Hematopoietic multipotent progenitor cell treated with erythropoietin and hydrocortisone succinate and interleukin-3 and kit ligand, for 6 days (in vitro differentiated cells): ENCODE measurements at places on chromosomes 6 and 20.

DNA sequence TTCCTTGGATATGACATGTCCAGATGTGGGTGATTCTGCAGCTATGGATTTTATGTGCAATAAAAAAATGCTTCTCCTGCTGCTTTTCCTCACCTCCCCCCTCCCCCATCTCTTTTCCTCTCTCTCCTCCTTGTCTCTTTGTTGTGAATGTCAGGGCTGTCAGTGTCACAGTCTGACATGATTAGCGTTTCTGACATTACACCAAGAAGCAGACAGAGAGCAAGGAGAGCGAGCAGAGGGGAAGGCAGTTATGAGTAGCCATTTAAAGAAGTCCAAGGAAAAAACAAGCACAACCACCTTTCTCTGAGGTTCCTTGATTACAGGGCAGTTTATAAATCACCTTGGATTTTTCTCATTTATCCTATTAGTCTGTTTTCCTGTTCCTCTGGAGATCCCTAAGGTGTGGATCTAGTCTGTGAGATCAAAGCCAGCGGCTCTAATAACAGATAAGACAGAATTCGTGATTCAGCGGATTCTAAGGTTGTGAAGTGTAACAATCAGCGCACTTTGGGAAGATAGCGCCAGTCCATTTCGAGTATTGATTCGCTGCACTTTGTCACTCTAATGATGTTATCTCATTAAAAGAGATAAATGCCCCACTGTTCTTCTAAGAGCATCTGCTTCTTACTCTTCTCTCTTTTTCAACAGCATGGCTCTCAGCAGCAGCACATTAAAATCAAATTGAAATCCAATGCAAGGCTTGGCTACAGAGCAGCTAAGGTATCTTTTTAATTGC lies 101.4 kb downstream of the BACH2 start:
- no peak for DNase-seq

DNA sequence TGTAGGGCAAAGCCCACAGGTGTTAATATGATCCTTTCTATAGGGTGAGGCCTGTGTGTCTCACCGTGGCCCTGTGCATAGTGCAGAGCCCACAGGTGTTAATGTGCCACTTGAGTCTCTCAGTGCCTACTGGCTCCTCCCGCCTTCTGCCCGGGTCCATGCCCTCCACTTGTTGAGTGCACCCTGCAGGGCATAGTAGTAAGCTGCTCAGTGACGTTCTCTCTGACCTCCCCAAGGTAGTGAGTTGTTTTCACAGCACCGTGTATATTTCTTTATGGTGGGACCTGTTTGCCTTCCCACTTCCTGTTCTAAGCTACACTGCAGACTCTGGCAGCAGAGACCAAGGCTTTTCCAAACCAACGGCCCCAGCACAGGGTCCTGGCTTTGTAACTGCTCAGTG lies 64.5 kb upstream of the SLC22A1 start:
- DNase-seq = no peak

- no peak for DNase-seq
Measured at GRCh38 chr20:44997171-44997570, 30.9 kb downstream of the STK4 start.

- no peak for DNase-seq
Measured at GRCh38 chr6:133637874-133638273, 251.0 kb upstream of the TCF21 start.

DNA sequence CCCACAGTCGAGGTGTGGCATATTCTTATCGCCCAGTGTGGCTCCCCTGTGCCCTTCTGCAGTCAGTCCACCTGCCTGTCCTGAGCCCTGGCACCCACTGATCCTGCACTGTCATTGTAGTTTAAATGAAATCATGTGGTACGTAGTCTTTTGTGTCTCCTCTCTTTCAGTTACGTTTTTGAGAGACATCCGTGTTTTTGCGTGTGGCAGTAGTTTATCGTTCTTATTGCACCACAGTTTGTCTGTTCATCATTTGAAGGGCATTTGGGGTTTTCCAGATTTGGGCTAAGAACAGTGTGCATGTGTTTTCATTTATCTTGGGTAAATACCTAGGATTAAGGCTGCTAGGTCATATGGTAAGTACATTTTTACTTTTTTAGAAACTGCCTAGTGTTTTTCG lies 49.3 kb downstream of the SPATA2 start:
- DNase-seq = no peak

DNA sequence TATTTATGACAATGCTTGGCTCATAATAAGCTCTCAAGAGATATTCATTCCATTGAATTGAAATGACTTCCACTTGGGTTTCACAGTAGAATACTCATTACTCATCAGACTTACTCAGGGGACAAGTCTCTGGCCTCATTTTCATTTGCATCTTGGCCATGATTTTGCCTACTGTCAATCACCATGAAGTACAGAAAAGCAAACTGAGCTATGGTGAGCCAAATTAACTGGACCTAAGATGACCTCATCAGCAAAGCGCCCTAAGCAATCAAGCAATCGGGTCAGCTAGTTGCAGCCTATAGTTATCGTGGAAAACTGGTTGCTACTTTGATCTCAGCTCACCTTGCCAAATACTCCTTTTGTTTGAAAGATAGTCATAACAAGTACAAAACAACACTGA lies 494.7 kb upstream of the SLC35B3 start:
- DNase-seq = no peak

DNA sequence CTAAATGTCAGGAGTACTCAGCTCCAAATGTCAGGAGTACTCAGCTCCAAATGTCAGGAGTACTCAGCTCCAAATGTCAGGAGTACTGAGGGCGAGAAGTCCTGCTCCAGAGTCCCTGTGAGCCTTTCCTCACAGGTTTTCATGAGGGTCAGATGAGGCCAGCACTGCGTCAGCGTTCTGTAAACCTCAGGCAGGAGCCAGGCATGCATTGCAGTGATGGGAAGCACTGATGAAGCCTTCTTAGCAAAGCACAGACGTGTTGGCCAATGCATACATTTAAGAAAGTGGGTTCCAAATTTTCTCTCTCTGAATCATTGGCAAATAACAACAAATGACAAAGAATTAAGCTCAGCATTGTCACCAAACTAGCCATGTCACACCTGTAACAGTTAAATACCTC lies 254.9 kb downstream of the ZNF217 start:
- no peak for DNase-seq

GRCh38 chr6:157898640-157899039 lies 75.6 kb downstream of the SNX9 start:
- no peak for DNase-seq

DNA sequence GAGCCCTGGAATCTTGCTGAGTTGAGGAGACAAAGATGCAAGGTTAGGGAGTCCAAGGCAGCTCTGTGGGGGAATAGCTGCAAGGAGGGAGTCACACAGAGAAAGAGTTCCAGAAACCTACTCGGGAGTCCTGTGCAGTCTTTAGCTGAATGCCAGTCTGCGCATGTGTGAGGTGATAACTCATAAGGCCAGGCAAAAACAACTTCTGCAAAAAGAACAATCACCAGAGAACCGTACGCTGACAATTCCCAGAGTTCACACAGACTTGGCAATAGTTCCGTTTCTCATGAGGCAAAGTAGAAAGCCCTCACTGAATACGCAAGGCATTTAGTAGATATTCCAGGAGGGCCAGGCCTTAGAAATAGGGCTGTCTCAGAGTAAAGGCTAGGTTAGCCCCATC lies 135.2 kb upstream of the TAB2 start:
- peak; percentile 40 for DNase-seq

DNA sequence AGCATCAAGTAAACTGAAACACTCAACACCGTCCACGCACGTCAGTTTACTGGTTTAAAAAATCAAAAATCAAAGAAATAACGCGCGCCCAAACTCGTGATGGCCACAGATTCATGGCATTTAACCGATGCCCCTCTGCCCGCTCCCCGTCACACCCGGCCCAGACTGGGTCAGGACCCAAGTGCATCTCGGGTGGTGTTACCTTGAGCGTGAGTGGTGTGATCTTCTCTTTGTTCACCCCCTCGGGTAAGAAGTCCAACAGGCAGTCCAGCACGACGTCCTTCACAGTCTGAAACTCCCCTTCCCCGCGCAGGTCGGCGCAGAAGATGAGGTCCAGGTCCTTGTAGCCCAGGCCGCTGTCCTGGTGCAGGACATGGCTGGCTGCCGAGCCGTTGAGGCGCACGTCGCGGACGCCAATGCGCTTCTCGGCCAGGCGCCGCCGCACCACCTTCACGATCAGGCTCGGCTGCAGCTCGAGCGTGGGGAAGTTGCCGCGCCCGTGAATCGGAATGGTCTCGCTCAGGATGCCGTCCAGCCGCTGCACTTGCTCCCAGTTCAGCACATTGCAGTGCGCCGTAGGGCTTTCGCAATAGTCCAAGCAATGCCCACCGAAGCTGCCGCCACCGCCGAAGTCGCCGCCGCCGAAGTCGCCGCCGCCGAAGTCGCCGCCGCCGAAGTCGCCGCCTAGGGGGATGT lies 945 bp downstream of the TENT5A start:
- DNase-seq = peak; percentile 48

- DNase-seq = peak; percentile 71
Measured at GRCh38 chr6:70166088-70166958, 136.6 kb downstream of the COL9A1 start.

GRCh38 chr20:23034721-23035671 lies at the start of gene SSTR4:
TSS of gene SSTR4 (plus strand) at chr20:23035312. CDS start at chr20:23035484, 172 bp downstream.
- no peak for DNase-seq

DNA sequence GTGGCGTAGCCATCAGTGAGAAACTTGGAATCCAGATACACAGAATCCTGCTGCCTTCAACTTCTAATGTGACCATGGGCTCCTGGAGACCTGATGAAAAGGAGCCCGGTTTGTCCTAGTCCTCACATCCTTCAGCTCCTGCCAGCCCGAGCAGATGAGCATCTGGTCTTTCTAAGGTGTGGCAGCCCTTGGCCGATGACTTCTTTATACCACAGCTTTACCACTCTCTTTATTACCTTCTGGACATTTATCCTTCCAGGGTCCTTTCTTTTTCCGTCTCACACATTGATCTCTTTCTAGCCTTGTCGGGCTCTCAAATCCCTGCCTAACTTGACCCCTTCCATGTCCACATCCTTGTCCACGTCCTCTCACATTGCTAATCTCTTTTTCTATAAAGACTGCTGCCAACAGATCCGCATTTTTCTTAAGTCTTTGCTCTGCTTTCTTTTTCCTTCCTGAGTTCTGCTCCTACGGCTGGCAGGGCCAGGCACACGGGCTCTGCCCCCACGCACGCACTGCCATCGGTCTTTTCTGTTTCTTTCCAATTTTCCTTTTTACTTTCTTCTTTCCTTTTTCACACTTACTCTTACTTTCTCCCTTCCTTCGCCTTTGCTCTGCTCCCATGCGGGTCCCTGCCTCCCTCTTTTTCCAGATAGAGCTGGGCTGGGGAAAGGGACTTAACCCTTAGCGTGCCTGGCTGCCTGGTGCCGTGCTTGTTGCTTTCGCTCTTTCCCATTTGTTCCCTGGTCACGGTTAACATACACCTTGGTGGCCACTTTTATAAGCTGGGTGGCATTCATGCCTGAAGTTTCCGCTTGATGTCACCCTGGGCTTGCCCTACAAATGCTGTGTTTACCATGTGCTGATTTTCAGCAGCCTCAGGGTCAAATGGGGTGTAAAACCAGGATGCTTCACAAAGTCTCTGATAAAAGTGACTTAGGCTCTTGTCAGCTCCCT lies 9.4 kb upstream of the GMPR start:
- DNase-seq = no peak

- DNase-seq = no peak
Measured at GRCh38 chr20:10928841-10929421, 255.1 kb upstream of the JAG1 start.

DNA sequence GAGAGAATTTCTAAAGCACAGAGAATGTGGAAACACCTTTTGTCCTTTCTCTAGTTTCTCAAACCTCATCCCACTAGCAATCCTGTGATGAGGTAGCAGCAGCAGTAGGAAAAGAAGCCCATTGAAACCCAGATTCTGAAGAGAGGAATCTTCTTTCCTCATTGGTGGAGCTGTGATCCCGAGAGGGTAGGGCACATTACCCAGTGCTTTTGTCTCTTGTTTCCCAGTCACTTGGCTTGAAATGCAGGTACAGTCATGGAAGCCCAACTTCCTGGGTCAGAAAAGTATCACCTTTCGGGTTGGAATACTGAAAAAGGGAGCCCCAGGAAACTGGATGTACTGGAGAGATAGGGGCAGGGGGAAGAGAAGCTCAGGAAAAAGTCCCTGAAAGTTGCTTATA lies 417.4 kb downstream of the TBC1D32 start:
- no peak for DNase-seq

DNA sequence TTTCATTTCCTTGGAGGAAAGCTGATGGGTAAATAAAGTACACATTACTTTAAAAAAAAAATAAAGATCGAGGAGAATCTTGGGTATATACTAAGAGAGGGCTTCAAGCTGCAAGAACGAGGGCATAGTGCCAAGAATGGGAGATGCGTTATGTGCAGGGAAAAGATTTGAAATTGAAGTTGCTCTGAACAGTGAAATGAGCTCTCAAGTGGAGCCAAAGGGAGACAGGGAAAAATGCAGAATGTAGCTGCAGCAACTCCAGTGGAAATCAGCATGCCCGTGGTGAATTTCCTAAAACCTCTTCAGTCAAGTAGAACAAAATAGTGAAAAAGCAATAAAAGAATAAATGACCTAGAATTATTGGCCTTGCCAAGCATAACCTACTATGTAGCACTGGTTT lies 11.4 kb upstream of the COL9A1 start:
- no peak for DNase-seq

DNA sequence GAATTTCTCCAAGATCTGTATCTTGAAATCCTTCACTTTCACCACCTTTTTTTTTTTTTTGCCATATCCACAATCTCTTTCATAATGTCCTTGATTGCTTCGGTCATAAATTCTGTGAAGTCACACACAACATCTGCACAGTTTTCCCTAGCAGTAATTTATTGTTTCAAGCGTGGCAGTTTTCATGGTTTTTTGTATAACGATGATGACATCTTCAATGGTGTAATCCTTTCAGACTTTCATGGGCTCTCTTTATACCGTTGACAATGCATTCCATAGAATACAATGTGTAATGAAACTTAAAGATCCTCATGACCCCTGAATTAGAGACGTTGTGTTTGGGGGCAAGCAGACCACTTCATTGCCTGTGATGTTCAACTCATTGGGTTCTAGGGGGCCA lies 693.1 kb downstream of the PTPRT start:
- no peak for DNase-seq

- DNase-seq = peak; percentile 76
Measured at GRCh38 chr6:34791164-34791700, 651 bp upstream of the BLTP3A start.

- no peak for DNase-seq
Measured at GRCh38 chr20:46347841-46348803, 39.8 kb upstream of the CDH22 start.

GRCh38 chr6:112665114-112665513 lies 318.0 kb downstream of the RFPL4B start:
- DNase-seq = no peak

DNA sequence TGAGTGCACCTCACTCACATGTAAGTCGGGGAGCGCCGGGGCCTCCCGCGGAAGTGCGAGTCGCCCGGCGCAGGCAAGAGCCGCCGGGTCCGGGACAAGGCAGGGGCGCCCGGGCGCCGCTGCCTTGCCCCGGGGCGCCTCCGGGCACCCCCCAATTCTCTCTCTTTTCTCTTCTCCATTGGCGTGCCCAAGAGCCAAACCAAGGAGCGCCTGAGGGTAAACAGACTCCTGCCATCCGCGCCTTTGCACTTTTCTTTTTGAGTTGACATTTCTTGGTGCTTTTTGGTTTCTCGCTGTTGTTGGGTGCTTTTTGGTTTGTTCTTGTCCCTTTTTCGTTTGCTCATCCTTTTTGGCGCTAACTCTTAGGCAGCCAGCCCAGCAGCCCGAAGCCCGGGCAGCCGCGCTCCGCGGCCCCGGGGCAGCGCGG lies 36.8 kb downstream of the GNAS start:
- peak; percentile 37 for DNase-seq
